ENCODE measurements at places on chromosomes 5 and 9.

GRCh38 chr5:142235870-142236672 lies 88.8 kb downstream of the SPRY4 start:
- no peak overlapping the region for H3K4me3 ChIP-seq
- peaks cover 8% of the 10 kb centered on the region for H3K4me1 ChIP-seq

- H3K27ac ChIP-seq: no peak overlapping the region
- no peak for DNase-seq
- H3K4me1 ChIP-seq: no peaks in the 10 kb centered on the region
- H3K27me3 ChIP-seq: peaks cover 32% of the 10 kb centered on the region
- no peaks in the 10 kb centered on the region for H3K36me3 ChIP-seq
- no peak overlapping the region for H3K4me3 ChIP-seq
Measured at GRCh38 chr5:149664666-149665415, 65.3 kb upstream of the PPARGC1B start.

GRCh38 chr5:100855295-100855694 lies 47.8 kb downstream of the ST8SIA4 start:
- H3K4me3 ChIP-seq: no peak overlapping the region
- DNase-seq: no peak
- H3K27me3 ChIP-seq: no peaks in the 10 kb centered on the region
- H3K4me1 ChIP-seq: peaks cover 33% of the 10 kb centered on the region
- no peak overlapping the region for H3K27ac ChIP-seq

- peaks cover 70% of the 10 kb centered on the region for H3K27me3 ChIP-seq
- no peak overlapping the region for H3K27ac ChIP-seq
- no peaks in the 10 kb centered on the region for H3K4me1 ChIP-seq
- no peak for DNase-seq
Measured at GRCh38 chr9:124030969-124031451, 19.4 kb downstream of the LHX2 start.

DNA sequence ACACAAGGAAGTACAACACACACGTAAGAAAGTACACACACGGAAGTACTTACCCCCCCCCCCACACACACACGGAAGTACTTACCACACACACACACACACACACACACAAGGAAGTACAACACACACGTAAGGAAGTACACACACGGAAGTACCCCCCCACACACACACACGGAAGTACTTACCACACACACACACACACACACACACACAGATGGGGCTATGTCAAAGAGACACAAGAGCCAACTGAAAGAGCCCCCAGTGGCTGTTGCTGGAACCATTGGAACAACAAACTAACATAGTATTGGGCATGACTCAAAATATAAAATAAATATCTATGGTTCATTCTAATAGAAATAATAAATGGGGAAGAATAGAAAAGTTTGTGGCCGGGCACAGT lies 4.9 kb upstream of the MAPK9 start:
- no peak overlapping the region for H3K4me3 ChIP-seq
- no peak overlapping the region for H3K27ac ChIP-seq
- no peak for DNase-seq
- peaks cover 20% of the 10 kb centered on the region for H3K36me3 ChIP-seq
- H3K4me1 ChIP-seq: peaks cover 15% of the 10 kb centered on the region

- H3K4me3 ChIP-seq: no peak overlapping the region
- H3K36me3 ChIP-seq: no peaks in the 10 kb centered on the region
- H3K27ac ChIP-seq: no peak overlapping the region
- DNase-seq: no peak
Measured at GRCh38 chr9:13450723-13451122, 171.2 kb upstream of the MPDZ start.

DNA sequence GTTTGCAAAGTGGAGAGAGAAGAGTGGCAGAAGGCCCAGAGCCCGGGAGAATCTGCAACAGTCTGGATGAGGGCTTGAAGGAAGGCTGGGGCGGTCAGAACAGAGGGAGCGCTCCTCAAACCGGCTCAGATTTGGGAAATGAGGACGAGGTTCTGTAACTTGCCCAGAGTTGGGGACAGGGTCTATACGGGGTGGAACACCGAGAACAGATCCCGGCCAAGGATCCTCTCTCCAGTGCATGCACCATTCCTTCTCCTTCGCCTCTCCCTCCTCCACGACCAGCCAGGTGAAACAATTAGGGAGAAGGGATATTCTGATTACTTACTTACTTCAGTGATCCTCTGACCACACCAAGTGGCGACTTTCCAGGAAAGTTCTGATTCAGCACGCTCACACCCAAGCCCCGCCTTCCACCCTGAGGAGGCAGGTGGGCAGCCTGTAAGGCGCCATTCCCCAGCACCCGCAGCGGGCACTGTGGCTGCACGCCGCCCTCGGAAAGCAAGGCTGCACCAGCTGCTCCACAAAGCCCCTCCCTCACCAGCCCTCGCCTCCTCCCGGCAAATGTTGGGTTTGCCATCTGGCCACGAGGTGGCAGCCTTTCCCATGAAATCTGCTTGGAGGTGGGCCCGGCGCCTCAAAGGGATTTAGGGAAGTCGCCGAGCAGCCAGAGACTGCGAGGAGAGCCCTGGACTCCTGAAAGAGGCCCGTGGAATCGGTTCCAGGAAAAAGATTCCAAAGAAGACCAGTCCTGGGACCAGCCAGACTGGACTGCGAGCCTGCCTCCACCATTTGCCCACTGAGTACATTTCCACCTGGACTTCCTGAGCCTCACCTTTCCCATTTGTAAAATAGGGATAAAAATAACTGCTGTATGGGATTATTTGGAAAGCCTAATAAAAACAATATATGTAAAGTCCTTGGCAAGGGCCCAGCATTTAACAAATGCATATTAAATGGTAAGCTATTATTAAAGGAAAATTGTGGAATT lies 22.2 kb upstream of the WWC1 start:
- DNase-seq: peak; percentile 39
- H3K27me3 ChIP-seq: peaks cover 56% of the 10 kb centered on the region
- H3K4me1 ChIP-seq: no peaks in the 10 kb centered on the region
- H3K36me3 ChIP-seq: no peaks in the 10 kb centered on the region

- H3K4me1 ChIP-seq: no peaks in the 10 kb centered on the region
- H3K27me3 ChIP-seq: peaks cover 24% of the 10 kb centered on the region
- no peaks in the 10 kb centered on the region for H3K36me3 ChIP-seq
- no peak overlapping the region for H3K27ac ChIP-seq
- DNase-seq: no peak
Measured at GRCh38 chr5:158716668-158717067, 383.0 kb downstream of the EBF1 start.

DNA sequence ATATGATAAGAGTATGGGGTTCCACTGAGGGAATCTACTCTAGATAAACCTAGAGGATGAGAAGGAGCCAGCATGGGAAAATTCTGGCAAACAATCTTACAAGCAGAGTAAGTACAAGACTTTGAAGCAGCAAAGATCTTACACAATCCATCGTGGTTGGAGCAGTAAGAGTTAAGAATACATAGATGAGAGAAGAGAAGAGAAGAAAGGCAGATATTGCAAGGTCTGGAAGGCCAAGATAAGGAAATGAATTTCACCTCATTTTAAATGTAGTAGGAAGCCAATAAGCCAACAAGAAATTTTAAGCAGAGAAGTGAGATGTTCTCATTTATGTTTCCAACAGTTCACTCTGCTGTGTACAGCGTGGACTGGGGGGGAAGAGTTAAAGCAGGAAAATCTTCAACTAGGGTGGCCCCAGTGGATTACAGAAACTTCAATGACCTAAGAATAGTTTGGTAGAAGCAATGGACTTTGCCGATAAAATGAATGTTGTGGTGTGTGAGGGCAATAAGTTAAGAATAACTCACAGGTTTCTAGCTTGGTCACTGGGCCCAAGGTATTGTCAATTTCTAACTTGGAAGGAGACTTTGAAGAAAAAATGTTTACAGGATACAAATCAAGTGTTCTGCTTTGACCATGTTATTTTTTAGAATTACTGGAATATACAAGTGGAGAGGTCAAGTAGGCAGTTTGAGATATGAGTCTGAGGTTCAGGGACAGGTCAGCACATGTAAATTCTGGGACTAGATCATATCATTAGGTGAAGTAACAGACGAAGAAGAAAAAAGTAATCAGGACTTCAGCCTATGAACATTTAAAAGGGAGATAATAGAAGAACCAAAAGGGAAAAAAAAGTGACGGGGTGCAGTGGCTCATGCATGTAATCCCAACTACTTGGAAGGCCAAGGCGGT lies 12.1 kb upstream of the ISOC1 start:
- DNase-seq: no peak
- H3K27me3 ChIP-seq: peaks cover 34% of the 10 kb centered on the region

GRCh38 chr5:170362656-170363055 lies 26.5 kb downstream of the KCNMB1 start:
- H3K4me3 ChIP-seq: no peak overlapping the region
- H3K36me3 ChIP-seq: no peaks in the 10 kb centered on the region
- no peaks in the 10 kb centered on the region for H3K4me1 ChIP-seq
- no peak overlapping the region for H3K27ac ChIP-seq

DNA sequence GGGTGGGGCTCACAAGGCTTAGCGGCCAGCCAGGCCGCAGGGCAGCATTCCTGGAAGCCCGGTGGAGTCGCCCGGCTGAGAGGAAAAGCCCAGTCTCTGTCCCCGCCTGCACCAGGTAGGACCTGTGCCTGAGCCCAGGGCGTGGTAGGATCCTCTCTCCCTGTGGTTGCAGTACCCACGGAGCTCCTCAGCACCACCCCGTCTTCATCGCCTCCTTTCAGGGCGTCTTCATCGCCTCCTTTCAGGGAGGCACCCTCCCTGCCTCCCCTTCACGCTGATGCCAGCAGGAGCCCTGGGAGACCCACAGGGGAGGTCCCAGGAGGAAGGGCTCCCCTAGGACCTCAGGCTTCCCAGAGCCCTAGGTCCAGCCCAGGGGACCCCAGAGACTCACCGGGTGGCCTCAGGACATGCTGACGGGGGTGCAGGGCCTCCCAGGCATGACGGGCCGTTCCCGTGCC lies 53.3 kb upstream of the NOTCH1 start:
- no peak overlapping the region for H3K27ac ChIP-seq
- no peak for DNase-seq
- peaks cover 2% of the 10 kb centered on the region for H3K4me1 ChIP-seq

- H3K4me1 ChIP-seq: no peaks in the 10 kb centered on the region
- no peaks in the 10 kb centered on the region for H3K27me3 ChIP-seq
- H3K36me3 ChIP-seq: no peaks in the 10 kb centered on the region
- no peak overlapping the region for H3K4me3 ChIP-seq
Measured at GRCh38 chr5:57435701-57436134, 46.9 kb downstream of the ACTBL2 start.

GRCh38 chr5:5270958-5271785 lies 131.0 kb downstream of the ADAMTS16 start:
- H3K27ac ChIP-seq: no peak overlapping the region
- DNase-seq: no peak
- no peaks in the 10 kb centered on the region for H3K27me3 ChIP-seq
- H3K36me3 ChIP-seq: no peaks in the 10 kb centered on the region

DNA sequence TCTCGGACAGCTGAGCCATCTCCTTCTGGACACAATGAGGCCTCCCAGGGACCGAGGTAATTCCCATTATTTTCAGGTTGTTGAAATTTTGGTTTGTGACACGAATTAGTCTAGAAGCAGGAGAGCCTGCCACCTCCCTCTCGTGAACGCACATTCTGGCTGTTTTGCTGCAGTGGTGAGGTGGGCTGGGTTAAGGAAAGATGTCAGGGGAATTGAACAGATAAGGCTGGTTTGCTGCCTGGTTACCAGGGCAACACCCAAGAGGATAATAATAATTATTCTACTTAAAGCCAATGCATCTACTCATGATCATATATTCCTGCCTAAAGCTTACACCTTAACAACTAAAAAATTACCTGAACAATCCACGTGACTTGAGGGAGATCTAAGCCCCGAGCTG lies 38.1 kb downstream of the DDX31 start:
- H3K36me3 ChIP-seq: peaks cover 33% of the 10 kb centered on the region
- H3K4me1 ChIP-seq: no peaks in the 10 kb centered on the region
- DNase-seq: no peak

- H3K27me3 ChIP-seq: peaks cover 16% of the 10 kb centered on the region
- H3K4me3 ChIP-seq: no peak overlapping the region
- peaks cover 14% of the 10 kb centered on the region for H3K4me1 ChIP-seq
- no peak for DNase-seq
- H3K27ac ChIP-seq: no peak overlapping the region
Measured at GRCh38 chr5:148615644-148616275, 38.6 kb downstream of the HTR4 start.

- no peak overlapping the region for H3K4me3 ChIP-seq
- H3K27me3 ChIP-seq: no peaks in the 10 kb centered on the region
- DNase-seq: no peak
Measured at GRCh38 chr5:121979691-121980090, 17.9 kb downstream of the SRFBP1 start.

- no peak overlapping the region for H3K4me3 ChIP-seq
- peaks cover 18% of the 10 kb centered on the region for H3K27me3 ChIP-seq
- no peak overlapping the region for H3K27ac ChIP-seq
- peaks cover 3% of the 10 kb centered on the region for H3K4me1 ChIP-seq
- DNase-seq: no peak
Measured at GRCh38 chr5:173707392-173707791, 90.9 kb upstream of the BOD1 start.

GRCh38 chr5:127941646-127942045 lies 141.9 kb upstream of the SLC12A2 start:
- H3K36me3 ChIP-seq: no peaks in the 10 kb centered on the region
- no peaks in the 10 kb centered on the region for H3K27me3 ChIP-seq
- peaks cover 1% of the 10 kb centered on the region for H3K4me1 ChIP-seq
- H3K4me3 ChIP-seq: no peak overlapping the region
- DNase-seq: no peak
- H3K27ac ChIP-seq: no peak overlapping the region

GRCh38 chr9:121773954-121774714 lies 122.7 kb downstream of the DAB2IP start:
- H3K4me3 ChIP-seq: no peak overlapping the region
- H3K36me3 ChIP-seq: peaks cover 7% of the 10 kb centered on the region
- peaks cover 2% of the 10 kb centered on the region for H3K4me1 ChIP-seq
- peak overlapping the region; percentile 10 for H3K27ac ChIP-seq

GRCh38 chr5:135543485-135544304 lies 7.9 kb upstream of the NEUROG1 start:
- H3K27ac ChIP-seq: peak overlapping the region; percentile 80
- peaks cover 95% of the 10 kb centered on the region for H3K27me3 ChIP-seq
- DNase-seq: no peak

GRCh38 chr5:68007451-68007850 lies 208.1 kb upstream of the PIK3R1 start:
- H3K36me3 ChIP-seq: peaks cover 3% of the 10 kb centered on the region
- H3K27ac ChIP-seq: no peak overlapping the region
- no peaks in the 10 kb centered on the region for H3K4me1 ChIP-seq
- H3K4me3 ChIP-seq: no peak overlapping the region

DNA sequence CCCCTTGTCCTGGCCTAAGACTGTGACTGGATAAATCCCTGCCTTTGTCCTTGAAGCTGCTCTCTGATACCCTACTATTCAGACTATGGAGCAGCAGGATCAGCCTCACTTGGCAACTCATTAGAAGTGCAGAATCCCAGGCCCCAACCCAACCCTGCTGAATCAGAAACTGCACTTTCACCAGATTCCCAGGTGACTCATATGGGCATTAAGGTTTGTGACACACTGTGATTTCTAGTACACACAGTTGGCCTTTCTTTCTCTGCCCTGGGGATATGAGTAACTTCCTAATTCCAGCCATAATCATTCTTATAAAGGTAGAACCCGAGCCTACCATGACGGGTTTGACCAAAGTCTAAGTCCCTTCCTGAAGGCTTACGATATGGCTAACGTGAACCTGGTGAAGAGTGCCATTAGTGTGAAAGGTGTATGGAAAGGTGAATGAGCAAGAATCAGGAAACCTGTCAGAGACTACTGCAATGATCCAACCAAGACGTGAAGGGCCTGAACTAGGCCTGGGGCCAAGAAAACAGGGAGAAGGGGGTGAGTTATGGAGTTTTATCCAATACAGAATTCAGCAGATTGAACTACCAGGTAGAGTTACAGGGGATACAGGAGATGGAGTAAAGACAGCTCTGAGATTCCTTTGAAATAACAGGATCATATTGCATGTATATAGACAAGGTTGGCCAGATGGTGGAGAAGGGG lies 533.0 kb downstream of the BNC2 start:
- H3K4me1 ChIP-seq: no peaks in the 10 kb centered on the region
- no peaks in the 10 kb centered on the region for H3K36me3 ChIP-seq
- H3K27me3 ChIP-seq: no peaks in the 10 kb centered on the region
- DNase-seq: no peak
- H3K27ac ChIP-seq: no peak overlapping the region
- no peak overlapping the region for H3K4me3 ChIP-seq
